Activated naive CD4-positive, alpha-beta T cell treated with anti-CD3 and anti-CD28 coated beads, Interleukin-2, amount 50 U/mL, for 72 hours (primary cell): ENCODE measurements at places on chromosomes 6 and 20. TPM values are rescaled to one million over a fixed set of nuclear protein-coding genes. Genes with fewer than 3 reads are reported as not detected.
A peak's percentile ranks its signal among the peaks of the same experiment; 100 is the strongest.

DNA sequence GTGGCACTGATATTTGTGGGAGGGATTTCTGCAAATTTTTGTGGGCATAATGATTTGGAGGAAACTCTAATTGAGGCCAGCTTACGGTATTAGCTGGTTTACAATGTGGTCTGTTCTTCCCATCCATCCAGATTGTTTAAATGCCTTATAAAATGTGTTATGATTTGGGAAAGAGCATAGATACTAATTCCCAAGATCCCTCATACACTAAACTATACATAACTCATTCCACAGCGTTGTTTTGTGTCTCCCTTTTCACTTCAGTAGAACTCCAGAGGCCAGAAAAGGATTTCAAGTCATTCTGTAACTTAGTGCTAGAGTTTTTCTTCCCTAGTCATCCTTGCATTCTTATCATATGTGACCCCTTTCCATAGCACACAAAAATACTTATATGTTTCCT lies 292.6 kb upstream of the NT5E start:
- no peak for DNase-seq

- no peak for DNase-seq
Observed at GRCh38 chr6:158765499-158766068, 53.6 kb downstream of the EZR start.

DNA sequence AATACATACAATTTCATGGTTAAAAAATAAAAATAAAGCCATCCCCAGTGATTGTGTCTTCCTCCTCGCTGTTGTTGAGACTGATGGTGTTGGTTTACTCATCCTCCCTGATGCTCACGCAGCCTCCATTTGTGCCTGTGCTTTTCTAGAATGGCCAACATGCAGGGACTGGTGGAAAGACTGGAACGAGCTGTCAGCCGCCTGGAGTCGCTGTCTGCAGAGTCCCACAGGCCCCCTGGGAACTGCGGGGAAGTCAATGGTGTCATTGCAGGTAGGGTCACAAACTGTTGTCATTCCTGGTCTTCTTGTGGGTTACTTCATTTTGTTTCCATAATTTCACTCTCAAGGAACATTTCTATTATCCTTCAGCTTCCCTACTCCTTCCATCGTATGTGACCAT lies 28.0 kb downstream of the CAP2 start:
- DNase-seq: no peak

GRCh38 chr20:13819885-13820645 lies 35.2 kb downstream of the NDUFAF5 start:
- DNase-seq: no peak

DNA sequence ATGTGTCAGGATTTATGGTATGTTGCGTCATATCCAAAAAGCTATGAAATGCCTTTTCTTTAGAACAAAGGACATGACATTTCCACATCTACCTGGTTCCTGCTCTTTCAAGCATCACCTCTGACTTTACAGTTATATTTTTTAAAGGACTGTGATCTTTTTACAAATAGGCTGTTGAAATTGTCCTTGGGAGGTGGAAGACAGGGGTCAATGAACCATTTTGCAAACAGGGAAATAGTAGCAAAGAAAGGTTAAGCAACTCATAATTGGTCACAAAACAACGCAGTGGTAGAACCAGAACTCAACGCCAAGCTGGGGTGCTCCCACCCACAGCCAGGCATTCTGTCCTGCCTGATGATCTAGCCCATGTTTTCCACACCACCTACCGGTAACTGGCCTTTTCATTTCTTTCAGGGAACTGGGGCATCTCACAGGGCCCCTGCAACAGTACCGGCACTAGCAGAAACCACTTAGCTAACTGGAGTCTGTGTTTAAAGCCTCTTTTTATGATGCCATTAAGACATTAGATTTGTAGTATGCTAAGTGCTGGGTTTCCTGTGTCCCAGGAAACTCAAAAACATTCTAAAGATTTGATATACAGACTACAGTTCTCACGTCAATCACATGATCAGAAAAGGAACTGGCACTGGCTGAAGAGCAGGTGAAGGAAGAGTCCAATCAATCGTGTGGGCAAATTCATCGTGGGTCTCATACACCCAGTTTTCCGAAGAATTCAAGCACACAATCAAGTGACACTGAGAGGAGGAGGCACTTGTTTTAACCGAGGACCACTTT lies 13.9 kb downstream of the ZNF217 start:
- no peak for DNase-seq

- DNase-seq: no peak
Observed at GRCh38 chr20:2398449-2398848, 17.7 kb downstream of the TGM6 start.

- no peak for DNase-seq
Observed at GRCh38 chr6:127207591-127208120, 59.0 kb upstream of the RNF146 start.

GRCh38 chr20:33773412-33774089 lies 37.6 kb upstream of the CHMP4B start:
- no peak for DNase-seq

GRCh38 chr20:48411245-48411644 lies 416.6 kb downstream of the PREX1 start:
- DNase-seq: no peak

GRCh38 chr6:169095153-169095552 lies 158.5 kb downstream of the THBS2 start:
- DNase-seq: no peak

- no peak for DNase-seq
Observed at GRCh38 chr6:108277831-108278230, 17.0 kb upstream of the SNX3 start.

DNA sequence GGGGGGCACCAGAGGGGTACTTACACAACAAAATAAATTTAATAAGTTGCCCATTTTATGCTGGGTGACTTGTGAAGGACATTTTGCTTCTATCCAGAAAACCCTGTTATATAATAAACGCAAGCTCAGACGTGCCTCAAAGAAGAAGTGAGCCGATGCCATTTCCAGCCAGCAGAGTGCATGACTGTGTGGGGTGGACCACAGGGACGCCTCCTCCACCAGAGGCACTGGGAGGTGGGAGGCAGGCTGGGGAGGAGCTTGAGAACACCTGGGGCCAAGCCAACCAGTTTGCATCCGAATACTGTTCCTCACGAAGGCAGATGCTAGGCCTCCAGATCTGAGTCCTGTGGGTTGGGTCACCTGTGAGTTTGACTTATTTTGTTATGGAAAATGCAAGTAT lies 363.8 kb downstream of the RNGTT start:
- DNase-seq: no peak

DNA sequence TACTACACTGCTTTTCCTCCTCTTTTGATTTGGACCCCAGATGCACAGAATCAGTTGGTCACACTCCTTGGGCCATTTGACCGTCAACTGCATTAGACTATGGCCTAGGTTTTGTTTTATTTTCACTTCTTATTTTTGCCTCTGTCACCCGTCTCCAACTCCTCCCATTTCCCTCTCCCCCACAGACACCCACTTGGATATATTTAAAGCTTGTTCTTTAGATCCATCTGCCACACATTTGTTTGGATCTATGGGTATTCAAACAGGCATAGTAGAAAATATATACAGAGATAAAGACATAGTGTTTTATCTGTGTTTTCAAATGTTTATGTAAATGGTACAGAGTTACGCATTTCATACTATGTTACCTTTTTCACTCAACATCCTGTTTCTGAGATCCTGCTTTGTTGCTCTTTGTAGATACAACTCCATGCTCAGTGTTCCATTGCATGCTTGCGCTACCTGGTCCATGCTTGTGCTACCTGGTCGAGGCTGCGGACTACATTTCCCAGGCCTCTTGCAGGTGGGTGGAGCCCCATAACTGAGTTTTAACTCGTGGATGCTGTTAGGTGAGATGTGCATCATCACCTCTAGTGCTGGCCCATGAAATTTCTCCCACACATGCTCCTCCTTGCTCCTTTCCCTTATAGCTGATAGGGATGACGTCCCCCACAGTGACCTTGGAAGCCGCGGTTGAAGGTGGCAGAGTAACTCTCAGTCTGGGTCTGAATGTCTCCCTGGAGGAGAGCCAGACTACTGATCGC lies 11.5 kb upstream of the PREX1 start:
- DNase-seq: no peak

DNA sequence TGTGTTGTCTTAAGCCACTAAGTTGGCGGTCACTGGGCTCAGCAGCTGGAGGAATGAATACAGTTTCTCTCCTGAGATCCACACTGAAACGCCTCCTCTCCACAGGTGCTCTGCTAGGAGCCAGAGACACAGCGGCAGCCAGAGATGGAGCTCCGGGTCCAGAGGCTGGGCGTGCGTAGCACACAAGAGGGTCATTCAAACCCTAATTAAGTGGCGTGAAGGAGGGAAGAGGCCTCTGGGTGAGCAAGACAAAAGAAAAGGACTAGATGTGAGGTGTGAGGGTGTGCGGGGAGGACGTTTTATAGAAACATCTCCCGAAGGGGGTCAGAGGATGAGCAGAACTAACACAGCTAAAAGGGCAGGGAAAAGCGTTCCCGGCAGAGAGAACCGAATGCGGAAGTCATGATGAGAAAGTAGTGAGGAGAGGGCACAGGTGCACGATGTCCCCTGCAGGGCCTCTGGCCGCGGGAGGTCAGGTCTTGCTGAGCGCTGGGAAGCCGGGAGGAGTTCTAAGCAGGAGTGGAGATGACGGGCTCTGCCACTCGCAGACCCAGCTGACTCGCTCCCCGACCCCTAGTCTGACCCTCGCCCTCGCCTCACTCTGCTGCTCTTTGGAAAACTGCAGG lies 54.4 kb downstream of the BMP7 start:
- DNase-seq: no peak

DNA sequence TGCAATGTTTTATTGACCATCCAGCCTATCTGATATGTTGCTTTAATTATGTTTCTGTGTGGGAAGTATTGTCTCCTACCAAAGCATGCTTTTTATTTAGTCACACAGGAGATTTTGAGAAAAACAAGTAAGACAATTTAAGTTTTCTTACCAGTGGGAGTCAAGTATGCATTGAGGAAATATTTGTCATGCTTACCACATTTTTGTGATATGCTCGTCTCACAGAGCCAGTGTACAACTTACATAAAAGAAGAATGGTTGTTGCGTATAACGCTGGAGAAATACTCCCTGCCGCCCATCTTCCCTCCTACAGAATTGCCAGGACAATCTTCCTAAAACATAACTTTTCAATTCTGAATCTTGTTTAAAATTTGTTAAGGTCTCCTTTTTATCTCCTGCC lies 37.1 kb upstream of the FILIP1 start:
- no peak for DNase-seq

- DNase-seq: no peak
Observed at GRCh38 chr6:125546841-125547251, 202.6 kb upstream of the HEY2 start.

DNA sequence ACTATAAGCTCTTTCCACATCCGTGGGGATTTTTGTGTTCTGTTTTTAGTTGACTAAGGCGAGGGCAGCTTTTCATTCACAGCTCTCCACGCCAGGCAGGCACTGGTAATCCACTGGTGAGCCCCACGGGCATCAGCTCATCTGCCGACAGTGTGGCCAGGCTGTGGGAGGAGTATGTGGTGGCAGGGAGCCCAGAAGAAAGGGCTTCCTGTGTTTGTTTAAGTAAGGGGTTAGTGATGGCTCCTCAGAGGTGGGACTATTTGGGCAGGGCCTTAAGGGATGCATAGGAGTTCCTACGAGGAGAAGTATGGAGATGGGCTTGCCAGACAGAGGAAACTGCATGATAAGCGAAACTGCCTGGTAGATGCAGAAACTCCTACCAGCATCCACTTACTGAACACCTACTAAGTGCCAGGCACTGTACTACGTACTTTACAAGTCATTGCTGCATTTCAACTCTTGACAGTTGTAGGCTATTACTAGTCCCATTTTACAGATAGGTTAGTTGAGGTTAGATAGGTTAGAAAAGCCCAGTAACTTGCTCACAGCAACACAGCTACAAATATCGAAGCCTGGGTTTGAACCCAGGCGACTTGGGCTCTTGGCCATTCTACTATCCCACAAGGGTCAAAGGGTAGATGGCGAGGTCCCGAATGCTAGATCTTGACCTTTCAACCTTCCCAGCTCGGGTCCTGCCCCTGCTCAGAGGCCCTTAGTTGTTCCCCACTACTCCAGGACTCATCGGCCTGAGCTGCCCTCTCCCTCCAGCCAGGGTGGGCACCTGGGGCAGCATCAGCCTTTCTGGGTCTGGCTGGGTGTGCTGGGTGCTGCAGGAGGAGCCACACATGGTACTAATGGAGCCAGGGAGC lies 55.1 kb downstream of the CEBPB start:
- no peak for DNase-seq

GRCh38 chr20:63501818-63502670 lies 3.2 kb upstream of the EEF1A2 start:
- no peak for DNase-seq

- DNase-seq: no peak
Observed at GRCh38 chr6:85580878-85581267, 12.8 kb downstream of the SNX14 start.

DNA sequence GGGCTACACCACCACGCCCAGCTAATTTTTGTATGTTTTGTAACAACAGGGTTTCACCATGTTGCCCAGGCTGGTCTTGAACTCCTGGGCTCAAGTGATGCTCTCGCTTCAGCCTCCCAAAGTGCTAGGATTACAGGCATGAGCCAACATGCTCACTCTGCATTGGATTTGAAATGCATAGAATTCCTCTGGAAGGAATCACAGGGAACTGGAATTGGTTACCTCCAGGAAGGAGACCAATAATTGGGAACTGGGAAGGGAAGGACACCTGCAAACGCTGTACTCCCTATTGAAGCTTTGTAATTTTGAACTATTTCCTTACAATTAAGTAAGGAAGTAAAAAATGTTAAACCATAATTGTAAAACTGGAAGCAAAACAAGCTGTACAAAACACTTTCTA lies 12.3 kb upstream of the TP53INP2 start:
- DNase-seq: no peak

DNA sequence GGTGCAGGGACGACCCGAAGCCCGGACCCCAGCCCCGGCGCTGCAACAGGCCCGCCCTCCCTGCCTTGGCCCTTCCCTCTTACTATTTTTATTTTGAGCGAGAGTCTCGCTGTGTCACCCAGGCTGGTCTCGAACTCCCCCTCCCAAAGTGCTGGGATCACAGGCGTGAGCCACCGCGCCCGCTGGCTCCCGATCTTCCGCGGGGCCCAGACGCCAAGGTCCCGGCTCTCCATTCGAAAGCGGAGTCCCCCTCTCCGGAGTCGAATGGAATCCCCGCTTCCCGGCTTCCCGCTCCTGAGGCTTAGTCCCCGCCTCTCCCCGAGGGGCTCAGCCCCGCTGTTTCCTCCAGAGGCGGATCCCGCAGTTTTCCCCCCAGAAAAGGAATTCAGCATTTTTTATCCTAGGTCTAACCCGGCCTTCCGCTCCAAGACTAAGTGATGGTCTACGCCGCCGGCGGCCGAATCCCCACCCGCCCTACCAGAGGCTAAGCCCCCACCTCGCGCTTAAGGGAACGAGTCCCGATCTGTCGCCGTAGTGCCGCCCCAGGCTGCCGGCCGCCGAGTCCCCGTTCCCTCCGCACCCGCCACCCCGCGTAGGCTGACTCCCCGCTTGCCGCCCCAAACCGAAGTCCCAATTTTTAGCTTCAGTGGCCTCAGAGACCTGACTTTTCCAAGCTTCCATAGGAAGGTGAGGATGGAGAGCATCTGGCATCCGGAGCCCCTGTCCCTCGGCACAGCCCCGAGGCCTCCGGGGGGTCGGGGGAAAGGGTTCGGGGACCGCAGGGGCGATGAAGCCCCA lies 11.5 kb upstream of the TMC2 start:
- DNase-seq: peak; percentile 49

The TRIM31 gene
- total RNA-seq: not detected

The OVOL2 gene
- total RNA-seq: not detected

The LST1 gene
- 21.6 TPM for total RNA-seq

The PRICKLE4 gene
- total RNA-seq: not detected

The PTCRA gene
- not detected for total RNA-seq

The TLDC2 gene
- not detected for total RNA-seq

The ZNF341 gene
- total RNA-seq: 6.3 TPM

The MROH8 gene
- total RNA-seq: 0.27 TPM

The DDR1 gene
- 20.7 TPM for total RNA-seq

The RAET1E gene
- 0.11 TPM for total RNA-seq

The SIRPB1 gene
- total RNA-seq: 1.9 TPM

The TCP11 gene
- total RNA-seq: not detected

The REM1 gene
- total RNA-seq: not detected
